Astrocyte of the spinal cord (primary cell): ENCODE measurements at places on chromosomes 1 and 21.

DNA sequence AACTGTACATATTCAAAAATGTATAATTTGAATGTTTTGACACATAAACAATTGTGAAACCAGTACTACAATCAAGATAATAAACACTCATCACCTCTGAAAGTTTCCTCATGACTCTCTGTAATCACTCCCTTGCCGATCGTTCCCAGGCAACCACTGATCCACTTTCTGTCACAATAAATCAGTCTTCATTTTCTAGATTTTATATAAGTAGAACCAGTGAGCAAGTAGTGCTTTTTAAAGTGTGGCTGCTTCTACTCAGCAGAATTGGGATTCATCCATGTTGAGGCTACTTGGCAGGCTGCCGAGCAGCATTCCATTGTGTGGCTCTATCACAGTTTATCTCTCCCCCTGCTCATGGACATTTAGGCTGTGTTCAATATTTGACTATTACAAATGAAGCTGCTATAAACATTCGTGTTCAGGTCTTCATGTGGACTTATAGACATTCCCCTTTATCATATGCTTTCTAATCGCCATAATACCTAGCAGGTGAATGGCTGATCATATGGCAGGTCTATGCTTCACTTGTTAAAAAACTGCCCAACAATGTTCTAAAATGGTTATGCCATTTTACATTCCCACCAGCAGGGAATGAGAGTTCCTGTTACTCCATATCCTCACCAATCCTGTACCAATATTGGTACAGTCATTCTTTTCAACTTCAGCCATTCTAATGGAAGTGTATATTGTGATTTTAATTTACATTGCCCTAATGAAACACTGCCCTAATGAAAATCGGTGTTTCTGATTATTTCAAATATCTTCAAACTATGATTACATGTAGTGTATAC, 20.5 kb downstream of the TEX38 start:
- no peak for DNase-seq

- no peak for DNase-seq
Observed at GRCh38 chr1:150243003-150243402, 7.1 kb upstream of the ANP32E start.

DNA sequence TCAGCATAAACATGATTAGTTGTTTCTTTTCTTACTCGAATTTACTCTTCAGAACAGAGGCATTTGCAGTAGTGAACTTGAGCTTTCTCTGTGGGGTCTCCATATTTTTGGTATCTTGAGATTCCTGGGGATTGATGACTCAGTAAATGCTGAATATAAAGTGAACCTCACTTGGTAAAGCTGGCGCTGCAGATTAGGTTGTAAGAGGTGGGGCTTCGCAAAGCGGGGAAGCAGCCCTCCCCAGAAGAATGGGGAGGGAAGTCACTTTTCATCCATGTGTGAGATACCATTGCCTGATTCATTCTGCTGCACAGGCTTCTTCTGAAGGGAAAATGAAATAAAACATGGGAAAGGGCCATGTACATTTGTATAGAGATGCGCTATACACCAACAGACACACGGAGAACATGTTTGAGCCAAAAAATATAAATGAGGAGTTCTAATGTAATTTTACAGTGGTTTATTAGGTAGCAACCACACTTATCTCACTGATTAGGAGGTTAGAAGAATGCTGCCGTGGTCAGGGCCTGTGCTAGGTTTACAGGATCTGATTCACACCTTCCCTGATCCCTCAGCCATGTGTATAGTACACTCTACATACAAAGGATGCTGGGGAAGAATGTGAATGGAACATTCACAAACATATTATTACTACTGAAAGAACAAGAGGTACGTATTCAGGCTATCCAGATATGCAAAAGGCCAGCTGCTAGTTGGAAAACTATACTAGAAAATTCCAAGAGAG, 63.5 kb downstream of the DNTTIP2 start:
- DNase-seq, result peak; percentile 80

GRCh38 chr1:90964444-90965035, 57.3 kb downstream of the ZNF644 start:
- DNase-seq, result peak; percentile 31

- peak; percentile 36 for DNase-seq
Observed at GRCh38 chr1:15803380-15803779, 4.1 kb downstream of the UQCRHL start.

GRCh38 chr1:62271948-62272728, 47.1 kb downstream of the KANK4 start:
- no peak for DNase-seq

DNA sequence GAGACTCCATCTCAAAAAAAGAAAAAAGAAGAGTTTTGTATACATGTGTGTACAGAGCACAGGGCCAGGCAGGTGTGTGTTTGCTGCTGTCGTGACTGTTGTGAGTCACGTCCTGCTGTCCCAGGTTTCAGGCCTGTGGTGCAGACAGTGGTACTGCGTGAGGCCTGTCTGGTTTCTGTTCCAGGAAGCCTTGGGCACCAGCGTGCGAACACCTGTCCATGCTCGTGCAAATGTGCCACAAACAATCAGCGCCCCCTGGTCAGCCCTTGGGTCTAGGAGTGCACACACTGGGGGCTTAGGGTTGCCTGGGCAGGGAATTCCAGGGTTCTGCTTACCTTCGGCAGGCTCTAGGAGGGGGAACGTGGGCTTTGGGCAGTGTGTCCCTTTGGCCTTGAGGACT, 16.9 kb downstream of the GPR157 start:
- no peak for DNase-seq

- DNase-seq, result no peak
Observed at GRCh38 chr1:9345922-9346321, 53.2 kb downstream of the SPSB1 start.

- no peak for DNase-seq
Observed at GRCh38 chr1:194795917-194796593, 1609.6 kb upstream of the B3GALT2 start.

GRCh38 chr1:26274801-26275425, 5.0 kb upstream of the SH3BGRL3 start:
- peak; percentile 72 for DNase-seq

DNA sequence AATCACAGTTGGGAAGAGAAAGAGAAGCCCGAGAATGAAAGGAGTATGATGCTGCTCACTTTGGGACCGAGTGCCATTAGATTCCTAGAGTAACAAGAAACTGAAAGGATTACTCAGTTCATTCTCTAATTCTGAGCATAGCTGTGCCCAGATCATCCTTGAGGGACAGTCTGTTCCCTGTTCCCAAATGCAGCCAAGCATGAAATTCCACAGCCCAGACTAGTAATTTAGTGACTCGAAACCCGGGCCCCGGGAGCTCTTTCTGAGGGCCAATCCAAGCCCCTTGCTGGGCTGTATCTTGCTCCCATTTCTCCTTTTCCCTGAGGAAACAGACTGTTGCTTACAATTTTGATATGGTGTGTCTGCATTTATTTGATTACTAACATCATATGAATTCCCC, 30.0 kb upstream of the ETS2 start:
- DNase-seq, result no peak

- no peak for DNase-seq
Observed at GRCh38 chr1:193366764-193367507, 180.5 kb upstream of the B3GALT2 start.

DNA sequence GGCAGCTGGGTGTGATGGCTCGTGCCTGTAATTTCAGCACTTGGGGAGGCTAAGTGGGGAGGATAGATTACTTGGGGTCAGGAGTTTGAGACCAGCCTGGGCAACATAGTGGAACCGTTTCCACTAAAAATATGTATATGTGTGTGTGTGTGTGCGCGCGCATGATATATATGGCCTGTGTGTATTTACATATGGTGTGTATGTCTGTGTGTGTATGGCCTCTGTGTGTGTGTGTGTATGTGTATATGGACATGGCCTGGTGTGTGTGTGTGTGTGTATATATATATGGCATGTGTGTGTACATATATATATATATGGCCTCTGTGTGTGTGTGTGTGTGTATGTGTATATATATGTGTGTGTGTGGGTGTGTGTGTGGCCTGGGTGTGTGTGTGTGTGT, 16.0 kb upstream of the SLC2A7 start:
- no peak for DNase-seq

DNA sequence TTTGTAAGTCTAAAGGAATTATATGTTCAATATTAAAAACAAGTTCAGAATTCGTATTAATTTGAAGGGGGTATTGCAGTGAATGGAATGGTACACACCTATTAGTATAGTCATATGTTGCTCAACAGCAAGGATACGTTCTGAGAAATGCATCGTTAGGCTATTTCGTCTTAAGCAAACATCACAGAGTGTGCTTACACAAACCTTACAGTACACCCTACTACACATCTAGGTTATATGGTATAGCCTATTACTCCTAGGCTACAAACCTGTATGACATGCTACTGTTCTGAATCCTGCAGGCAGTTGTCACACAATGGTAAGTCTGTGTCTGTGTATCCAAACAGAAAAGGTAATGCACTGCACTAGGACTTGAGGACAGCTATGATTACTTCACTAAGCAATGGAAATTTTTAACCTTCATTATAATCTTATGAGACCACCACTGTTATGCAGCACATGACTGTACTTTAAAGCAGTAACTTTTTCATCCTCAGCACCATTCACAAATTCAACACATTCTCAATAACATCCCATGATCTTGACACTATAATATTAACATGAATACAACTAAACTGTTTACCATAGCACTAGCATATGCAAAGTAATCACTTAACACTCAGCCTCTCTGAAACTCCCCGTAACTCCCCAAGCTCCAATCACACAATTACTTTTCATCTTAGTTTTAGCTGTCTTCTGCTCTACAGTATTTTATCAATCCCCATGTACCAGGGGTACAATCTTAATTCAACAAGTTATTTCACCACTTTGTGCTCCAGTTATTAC, 14.4 kb upstream of the PSMG1 start:
- DNase-seq, result no peak

DNA sequence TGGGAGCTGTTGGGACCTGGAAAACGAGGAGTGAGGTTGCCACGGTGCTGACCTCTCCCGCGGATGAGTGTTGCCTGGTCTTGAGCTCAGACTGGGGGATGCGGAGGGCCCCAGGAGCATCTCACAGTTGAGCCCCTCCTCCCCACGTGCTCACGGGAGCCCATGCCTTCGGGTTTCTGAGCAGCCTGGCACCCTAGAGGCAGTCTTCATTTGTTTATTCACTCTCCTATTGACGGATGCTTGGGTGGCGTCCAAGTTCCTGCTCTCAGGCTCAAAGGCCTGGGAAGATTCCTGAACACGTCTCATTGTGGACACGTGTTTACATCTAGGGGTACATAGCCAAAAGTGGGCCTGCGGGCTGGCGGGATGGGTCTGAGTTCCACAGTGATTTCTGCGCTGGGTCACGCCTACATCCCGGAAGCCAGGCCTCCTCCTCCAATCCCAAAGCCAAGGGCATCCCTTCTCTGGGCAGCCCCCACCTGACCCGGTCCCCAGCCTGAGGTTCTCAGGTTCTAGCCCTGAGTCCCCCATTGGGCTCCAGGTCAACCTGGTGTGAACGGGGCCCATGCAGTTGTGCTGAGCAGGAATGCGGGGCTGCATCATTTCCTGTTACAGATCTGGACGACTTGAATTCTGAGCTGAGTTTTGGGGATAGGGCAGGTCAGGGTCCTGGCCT, 14.7 kb downstream of the WNT3A start:
- no peak for DNase-seq

DNA sequence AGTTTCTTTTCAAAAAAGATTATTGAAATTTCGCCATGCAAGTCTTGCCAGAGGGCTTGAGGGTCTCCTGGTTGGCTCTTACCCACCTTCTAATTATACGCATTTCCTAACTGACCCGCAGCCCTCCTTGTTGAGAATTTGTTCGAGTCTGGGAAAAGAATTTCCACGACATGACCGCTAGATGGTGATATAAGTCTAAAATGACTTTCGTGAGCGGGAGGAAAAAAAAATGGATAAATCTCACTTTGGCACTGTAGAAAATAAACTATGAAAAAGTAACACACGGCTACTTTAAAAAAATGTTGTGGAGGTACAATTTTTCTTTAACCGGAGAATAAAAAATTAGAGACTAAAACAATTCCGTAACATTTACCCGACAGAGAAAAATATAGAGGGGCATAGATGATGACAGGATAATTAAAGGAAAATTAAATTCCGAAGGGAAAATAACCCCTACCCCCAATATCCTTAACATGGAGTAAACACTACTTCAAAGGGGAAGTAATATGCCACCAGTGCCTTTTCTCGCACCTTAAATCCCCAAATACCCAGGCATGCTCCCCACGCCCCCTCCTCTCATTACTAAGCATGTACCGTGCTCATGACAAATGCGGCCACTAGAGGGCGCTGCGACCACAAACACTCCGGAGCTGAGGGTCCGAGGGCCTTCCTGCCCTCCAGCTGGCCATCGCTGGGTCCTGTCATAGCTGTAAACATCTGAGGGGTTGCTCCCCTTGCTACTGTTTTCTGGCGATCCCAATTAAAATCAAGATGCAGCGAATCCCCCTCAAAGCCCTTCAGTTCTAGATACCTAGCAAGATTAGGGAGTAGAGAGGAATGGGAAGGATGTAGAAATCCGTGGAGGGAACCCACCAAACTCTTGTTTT, 266.9 kb downstream of the ASTN1 start:
- DNase-seq, result peak; percentile 62

GRCh38 chr1:231899713-231900435, 273.3 kb downstream of the DISC1 start:
- DNase-seq, result peak; percentile 26

- DNase-seq, result peak; percentile 75
Observed at GRCh38 chr21:36437745-36438128, 42.2 kb downstream of the CLDN14 start.

DNA sequence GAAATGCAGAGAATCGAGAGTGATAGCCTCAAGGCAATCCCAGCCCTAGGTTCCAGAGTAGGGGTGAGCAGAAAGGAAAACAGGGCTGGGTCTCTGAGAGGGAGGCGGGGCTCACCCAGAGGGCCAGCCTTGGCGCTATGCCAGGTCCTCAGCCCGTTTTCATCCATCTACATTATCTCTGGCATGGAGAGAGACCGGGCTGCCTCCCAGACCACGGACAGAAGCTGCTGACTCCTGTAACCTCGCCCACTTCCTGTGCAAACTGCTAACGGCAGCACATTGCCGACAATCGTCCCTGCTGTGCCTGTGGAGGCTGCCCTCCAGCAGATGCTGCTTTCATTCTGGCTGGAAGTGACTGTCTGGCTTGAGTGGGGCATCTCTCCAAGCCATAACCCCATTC, 569.1 kb downstream of the NPHP4 start:
- no peak for DNase-seq

- no peak for DNase-seq
Observed at GRCh38 chr1:3263790-3264189, 190.7 kb upstream of the ARHGEF16 start.

DNA sequence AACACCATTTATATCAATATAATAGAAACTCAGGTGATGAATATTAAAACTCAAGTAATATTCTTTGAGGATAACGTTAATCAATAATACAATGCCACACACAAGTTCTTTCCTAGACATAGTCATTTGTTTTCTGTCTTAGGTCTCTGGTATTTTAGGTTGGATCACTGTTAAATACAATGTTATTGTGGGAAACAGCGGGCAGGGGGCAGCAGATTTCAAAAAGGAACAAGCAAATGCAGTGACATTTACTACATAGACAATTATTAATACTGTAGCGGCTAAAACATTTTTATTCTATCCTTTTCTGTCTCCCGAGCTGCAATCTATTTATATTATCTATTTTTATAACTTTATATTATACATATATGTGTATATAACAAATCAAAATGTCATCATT, 186.4 kb upstream of the ZNHIT6 start:
- DNase-seq, result peak; percentile 62
